ENCODE measurements at places on chromosomes 11 and 22.

GRCh38 chr11:68380786-68381622 lies 68.6 kb downstream of the LRP5 start:
- DNase-seq: no peak

DNA sequence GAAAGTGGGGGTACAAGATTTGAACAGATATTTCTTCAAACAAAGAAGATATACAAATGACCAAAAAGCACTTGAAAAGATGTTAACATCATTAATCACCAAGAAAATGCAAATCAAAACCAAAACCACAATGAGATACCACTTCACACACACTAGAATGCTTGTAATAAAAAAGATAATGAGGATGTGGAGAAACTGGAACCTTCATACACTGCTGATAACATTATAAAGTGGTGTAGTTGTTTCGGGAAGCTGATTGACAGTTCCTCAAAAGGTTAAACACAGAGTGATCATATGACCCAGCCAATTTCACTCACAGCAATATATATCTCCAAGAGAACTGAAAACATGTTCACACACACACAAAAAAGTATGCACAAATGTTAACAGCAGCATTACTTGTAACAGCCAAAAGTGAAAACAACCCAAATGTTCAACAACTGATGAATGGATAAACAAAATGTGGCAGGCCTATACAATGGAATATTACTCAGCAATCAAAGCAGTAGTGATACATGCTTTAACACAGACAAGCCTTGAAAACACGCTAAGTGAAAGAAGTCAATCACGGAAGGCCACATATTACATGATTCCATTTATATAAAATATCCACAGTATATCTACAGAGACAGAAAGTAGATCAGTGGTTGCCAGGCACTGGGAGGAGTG lies 15.1 kb downstream of the PITPNB start:
- no peak for DNase-seq

DNA sequence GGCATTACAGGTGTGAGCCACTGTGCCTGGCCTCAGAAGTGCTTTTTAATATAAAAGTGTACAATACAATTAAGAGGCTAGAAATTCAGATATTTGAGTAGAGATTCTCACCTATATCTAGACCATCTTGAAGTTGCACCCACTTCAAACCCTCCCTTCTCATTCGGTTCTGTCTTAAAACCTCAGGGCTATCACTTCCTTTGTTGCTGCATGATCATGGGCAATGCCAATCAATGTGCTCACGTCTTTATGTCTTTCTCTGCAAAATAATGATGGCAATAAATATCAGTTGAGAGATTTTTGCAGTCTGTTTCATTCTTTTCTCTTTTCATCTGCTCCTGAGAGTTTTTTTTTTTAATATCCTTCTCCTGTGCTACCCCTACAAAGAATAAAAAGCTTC lies 9.3 kb upstream of the NUP160 start:
- DNase-seq: no peak

DNA sequence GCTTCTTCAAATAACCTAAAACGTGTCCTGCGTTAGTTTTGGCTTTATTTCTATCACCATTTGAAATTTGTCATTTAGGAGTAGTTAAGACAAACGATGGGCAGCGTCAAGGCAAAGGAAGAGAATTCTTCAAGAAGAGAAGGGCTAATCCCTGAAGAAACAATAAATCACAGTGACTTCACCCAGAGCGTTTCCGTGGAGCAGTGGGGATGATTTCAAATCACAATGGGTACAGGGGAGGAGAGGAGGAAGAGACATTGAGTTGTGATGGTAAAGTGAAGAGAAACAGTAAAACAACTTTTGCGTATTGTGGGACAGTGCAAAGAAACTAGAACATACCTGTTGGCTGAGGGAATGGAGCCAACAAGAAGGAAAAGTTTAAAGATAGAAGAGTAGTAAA lies 9.7 kb downstream of the PDGFD start:
- DNase-seq: no peak

All from activated CD4-positive, alpha-beta T cell treated with anti-CD3 and anti-CD28 coated beads for 1 hour (primary cell).